ENCODE measurements at places on chromosomes 1 and 21.

GRCh38 chr1:184941410-184941733 is 32.9 kb downstream of the NIBAN1 start:
- no peak for DNase-seq

DNA sequence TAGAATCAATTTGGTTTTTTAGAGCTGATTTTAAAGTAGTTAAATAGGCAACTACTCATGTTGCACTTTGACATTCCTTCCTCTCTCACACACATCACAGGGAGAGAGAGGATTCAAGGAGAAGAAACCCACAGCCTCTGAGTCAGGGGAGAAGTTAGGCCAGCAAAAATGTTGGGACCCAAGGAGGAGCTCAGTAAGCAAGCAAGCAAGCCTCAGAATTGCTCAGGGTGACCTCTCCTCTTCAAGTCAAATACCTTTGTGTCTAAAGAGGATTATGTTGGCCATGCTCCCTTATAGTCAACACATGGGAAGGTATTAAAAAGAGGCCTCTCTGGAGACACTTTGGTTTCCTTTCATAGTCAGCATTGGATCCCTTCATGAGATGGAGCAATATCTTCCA is 80.5 kb upstream of the WARS2 start:
- DNase-seq: no peak

- no peak for DNase-seq
Measured at GRCh38 chr1:77282866-77283539, 1.2 kb downstream of the AK5 start.

GRCh38 chr1:85867189-85867588 is 159.0 kb upstream of the ZNHIT6 start:
- DNase-seq: no peak

DNA sequence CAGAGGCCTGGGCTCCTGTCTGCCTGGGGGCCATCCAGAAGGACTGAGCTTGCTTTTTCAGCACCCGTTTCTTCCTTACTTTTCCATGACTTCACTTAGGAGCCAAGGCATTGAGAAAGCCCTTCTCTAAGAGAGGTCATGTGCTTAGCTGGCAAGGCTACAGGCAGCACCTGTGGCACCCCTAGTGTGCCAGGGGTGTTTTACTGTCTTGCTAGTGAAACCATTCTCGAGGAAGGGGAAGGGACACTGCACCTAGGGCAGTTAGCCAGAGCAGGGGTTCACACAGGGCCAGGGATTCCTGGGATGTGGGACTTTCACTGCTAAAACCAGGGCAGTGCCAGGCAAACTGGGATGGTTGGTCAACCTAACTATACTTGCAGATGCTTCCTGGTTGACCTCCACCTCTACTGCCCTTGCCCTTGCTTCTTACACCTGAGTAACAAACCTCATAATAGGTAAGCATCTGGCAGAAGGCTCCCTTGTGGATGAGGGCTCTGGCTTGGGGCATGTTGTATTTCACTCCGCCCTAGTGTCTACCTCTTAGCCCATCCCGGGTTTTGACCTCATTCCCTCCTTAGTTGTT is 69.2 kb downstream of the NOS1AP start:
- no peak for DNase-seq

- DNase-seq: peak; percentile 13
Measured at GRCh38 chr1:217089361-217090014, 366.3 kb upstream of the ESRRG start.

GRCh38 chr1:89287181-89288050 is 14.8 kb upstream of the GBP5 start:
- DNase-seq: no peak
